RKO (cell line): ENCODE measurements at places on chromosomes 11 and 22.

- peak; percentile 26 for DNase-seq
Measured at GRCh38 chr11:31355131-31355530, 14.4 kb downstream of the DCDC1 start.

DNA sequence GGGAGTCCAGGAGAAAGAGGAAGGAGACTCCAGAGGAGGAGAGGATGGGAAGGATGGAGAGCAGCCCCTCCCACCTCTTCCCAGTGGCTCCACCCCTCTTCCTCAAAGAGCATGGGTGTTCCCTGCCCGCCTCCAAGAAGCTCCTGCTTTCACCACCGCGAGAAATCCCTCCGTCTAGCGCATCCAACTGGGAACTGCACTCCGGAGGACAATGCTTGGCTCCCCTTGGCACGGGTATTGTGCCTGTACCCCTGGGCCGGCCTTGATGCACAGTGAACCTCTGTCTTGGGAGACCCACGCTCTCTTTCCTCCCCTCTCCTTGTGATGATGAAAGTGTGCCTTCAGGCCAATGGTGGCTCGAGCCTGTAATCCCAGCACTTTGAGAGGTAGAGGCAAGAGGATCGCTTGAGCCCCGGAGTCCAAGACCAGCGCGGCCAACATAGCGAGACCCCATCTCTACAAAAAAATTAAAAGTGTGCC lies 14.9 kb upstream of the ADA2 start:
- no peak for DNase-seq

- no peak for DNase-seq
Measured at GRCh38 chr11:134514354-134514951, 102.4 kb upstream of the B3GAT1 start.

DNA sequence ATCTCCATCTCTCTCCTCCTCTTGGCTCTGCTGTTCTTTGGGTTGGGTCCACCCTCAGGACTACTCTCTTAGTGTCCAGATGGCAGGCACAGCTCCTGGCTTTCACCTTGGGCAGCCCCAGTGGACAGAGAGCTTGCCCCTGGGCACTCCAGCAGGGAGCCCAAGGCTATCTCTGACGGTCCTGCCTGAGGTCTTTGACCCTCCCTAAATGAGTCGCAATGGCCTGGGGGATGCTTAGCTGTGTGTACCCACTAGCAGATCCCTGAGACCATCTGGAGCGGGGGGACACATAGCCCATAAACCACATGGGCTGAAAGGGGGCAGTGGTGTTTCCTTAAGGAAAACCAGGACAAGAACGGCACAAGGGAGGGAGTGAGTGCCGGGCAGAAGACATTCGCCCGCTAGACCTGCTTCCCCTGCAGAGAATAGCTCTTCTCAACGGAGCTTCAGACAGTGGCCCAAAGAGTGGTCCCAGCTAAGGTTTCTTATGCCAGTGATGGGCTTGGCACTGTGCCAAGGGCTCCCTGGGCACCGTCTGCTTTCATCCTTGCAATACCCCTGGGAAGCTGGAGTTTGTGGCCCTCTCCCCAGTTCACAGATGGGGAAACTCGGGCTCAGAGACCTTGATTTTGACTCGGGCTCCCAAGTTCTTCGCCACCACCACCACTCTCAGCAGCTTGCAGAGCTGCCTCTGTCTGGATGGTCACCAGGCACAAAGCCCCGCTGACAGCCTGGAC lies 53.9 kb upstream of the ANO1 start:
- no peak for DNase-seq

- no peak for DNase-seq
Measured at GRCh38 chr22:39913321-39913720, 12.4 kb downstream of the GRAP2 start.

- no peak for DNase-seq
Measured at GRCh38 chr11:19087658-19088057, 27.1 kb upstream of the MRGPRX2 start.

GRCh38 chr11:17716807-17717206 lies 2.6 kb upstream of the MYOD1 start:
- DNase-seq, result no peak

DNA sequence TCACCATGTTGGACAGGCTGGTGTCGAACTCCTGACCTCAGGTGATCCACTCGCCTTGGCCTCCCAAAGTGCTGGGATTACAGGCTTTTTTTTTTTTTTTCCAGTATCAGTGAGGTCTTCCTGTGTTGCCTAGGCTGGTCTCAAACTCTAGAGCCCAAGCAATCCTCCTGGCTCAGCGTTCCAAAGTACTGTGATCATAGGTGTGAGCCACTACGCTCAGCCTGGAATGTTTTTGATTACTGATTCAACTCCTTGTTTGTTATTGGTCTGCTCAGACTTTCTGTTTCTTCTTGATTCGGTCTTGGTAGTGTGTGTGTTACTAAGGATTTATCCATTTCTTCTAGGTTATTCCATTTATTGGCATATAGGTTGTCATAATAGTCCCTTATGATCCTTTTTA lies 31.3 kb downstream of the NAGA start:
- no peak for DNase-seq

DNA sequence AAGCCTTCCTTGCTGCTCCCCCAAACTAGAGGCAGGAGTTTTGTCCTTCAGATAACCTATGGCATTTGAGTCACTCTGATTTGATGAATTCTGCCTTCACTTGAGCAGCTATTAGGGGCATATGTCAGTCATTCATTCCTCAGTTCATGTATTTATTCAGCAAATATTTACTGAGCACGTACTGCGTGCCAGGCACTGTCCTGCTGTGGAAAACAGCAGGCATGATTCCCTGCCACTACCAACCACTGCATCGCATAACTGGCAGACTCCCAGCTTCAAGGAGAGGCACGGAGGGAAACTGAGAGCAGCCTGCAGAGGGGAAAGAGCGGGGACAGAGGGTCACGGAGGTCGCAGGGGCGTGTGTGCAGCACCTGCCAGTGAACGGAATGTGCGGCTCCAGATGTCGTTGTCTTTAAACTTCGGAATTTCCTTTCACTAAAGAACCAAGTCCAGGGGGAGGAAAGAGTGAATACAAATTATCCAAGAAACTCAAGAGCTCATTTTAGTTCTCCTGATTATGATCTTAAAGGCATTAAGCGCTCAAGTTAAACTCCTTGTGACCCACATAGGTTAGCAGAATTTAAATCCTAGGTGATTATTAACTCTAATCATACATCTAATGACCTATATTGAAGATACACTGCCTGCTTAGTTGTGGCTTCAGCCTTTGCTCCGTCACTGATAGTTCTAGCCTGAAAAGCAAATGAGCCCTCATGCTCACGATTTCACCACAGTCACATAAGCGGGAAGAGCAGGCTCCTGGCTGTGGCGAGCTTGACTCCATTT lies 12.6 kb downstream of the PPARA start:
- DNase-seq, result no peak

DNA sequence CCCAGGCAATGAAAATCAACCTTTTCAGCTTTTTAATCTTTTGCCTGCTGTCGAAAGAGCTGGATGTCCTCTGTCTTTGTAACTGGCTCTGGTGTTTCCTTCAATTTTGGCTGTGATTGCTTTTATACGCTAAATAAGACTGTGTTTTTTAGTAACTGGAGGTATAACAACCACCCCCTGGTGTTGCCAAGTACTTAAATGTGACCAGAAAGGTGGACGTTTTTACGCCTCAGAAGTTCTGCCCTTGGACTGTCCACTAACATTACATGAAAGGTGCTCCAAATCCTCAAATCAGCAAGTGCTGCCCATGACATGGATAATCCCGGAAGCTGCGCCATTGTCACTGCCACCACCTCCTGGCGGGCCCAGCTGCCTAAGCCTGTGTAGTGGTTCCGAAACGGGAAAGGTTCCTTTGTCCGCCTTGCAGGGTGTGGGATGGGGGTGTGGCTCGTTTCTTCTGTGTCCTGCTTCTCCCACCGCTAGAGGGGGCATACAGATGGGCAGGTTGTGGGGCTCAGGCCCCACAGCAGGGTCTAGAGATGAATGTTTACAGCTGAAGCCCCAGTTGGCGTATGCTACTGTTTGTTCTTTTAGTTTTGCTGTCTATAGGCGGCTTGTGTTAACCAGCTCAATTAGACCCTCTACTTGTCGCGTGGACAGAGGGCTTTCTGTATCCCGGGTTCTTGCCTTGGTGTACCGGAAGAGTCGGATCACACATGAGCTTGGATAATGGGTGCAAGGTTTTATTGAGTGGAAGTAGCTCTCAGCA lies 82.2 kb upstream of the SEPTIN5 start:
- DNase-seq, result peak; percentile 7

- no peak for DNase-seq
Measured at GRCh38 chr11:43738600-43739409, 58.3 kb downstream of the HSD17B12 start.

DNA sequence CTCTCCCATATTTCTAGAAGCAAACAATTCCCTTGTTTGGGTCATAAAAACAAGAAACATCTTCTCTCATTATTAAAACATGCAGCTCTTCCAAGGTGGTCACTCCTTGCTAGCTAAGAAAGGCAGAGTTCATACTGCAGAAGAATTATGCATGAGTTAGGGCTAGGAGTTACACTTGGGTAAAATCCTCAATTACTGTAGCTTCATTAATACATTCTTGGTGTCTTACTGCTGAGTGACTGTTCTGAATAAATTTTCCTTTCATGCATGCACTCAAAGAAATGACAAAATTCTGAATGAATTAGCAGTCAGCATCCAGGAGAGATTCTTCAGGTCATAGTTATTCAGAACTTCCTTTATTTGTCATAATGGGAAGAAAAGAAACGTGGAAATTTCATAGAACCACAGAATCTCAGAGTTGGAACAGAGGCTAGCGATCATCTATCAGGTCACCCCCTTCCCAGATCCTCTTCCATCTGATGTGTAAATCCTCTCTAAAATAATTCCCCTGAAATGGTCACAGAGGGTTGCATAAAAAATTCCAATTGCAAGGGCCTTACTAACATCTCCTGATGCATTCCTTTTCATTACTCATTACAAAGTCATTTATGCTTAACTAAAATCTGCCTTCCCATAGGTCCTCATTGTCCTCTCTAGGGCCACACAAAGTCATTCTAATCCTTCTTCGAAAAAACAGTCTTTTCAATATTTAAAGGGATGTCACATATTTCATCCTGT lies 771.5 kb downstream of the DLG2 start:
- no peak for DNase-seq

DNA sequence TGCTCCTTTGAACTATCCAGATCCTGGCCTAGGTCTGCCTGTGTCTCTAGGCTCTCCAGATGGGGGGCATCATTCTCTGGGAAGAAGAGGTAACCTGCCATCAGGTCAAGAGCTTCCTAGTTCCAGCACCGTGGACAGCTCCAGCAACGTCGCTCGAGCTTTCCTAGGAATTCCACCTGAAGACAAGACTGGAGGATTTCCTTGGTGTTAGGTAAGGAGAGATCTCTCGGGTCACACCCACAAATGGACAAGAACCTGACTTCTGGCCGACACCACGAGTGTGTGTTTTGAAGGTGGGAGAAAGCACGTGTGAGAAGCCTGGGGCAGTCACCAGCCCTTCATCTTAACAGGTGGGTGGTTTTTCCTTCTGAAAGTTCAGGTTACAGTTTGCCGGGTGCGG lies 1.2 kb downstream of the PRG3 start:
- DNase-seq, result peak; percentile 9

- DNase-seq, result no peak
Measured at GRCh38 chr11:86149792-86150191, 80.9 kb upstream of the PICALM start.

DNA sequence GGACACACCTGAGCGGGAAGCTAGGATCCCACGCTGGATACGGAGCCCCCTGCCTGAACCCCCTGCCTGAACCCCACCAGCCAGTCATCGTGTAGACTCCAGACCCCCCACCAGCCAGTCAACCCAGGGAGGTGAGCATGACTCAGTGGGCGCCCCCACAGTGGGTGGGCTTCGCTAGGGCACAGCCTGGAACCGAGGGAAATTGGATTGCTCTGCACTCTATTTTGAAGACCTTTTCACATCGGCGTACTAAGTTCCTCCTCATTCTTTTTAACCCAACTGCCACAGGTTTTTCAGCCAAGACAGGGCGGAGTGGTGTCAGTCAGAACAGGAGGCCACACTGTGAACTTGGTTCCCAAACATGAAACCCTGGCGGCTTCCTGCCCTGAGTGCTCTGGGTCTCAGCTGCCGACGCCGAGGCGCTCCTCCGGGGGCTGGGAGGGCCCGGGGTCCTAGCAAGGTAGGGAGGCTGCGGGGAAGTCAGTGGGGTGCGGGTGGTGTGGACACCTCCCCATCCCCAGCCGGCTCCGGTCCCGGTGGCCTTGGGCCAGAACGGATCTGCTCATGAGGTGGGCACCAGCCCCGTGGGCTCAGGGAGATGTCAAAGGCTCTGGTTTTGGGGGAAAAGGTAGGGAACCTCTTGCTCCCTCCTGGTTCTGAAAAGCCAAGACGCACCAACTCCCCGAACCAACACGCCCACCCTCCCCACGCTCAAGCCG lies 57.0 kb downstream of the BRD1 start:
- DNase-seq, result no peak

DNA sequence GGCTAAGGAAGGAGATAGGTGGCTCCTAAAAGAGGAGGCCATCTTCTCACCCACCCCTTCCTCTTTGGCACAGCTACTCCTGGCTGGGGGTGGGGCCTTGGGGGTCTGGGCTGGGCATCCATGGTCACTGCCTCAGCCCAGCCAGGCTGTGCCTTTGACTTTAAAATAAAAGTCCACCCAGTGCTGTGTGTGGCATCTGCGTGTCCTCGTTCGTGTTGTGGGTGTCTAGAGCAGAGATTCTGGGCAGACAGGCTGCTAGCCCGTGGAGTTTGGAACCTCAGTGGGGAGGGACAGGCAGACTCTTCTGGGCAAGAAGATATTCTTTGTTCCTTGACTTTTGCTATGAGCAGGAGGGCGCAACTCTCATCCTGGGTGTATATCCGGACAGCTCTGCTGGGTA lies 13.1 kb downstream of the RPS6KA4 start:
- no peak for DNase-seq

DNA sequence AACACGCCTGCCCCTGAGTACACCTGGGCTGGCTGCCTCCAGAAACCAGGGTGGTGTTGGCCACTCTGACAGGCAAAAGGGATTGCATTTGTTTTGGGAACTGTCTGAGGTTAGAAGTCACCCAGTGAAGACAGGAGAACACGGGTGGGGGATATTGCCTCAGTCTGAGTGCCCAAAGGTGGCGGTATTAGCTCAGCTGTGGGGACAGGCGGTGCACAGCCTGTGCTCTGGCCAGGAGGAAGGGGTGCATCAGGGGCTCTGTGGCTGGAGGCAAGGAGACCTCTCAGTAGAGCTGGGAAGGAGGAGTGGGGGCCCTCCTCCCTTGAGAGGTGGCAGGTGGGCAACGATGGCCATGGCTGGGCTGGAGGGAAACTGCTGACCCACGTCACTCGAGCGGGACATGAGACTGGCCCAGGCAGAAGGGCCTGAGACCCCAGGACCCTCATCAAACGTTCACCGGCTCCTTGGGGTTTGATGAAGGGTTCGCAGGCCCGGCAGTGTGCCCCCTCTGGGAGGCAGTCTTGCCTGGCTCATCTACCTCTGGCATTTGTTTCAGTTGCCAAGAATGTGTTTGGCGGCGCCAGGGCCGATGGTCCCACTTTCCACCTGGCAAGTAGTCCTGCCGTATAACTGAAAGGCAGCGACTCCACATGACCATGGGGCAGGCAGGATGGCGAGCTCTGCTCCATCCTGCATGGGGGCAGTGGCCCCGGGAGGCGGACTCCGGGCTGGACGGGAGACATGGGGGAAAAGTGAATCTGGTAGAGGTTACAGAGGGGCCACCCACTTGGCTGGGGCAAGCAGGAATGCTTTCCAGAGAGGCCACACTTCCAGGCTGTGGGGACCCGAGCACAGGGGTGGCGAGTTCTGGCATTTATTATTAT lies 52.8 kb upstream of the SMIM38 start:
- DNase-seq, result no peak

GRCh38 chr11:103842191-103842590 lies 194.2 kb upstream of the DDI1 start:
- no peak for DNase-seq
